ENCODE measurements at places on chromosomes 7 and 10. TPM values are rescaled to one million over a fixed set of nuclear protein-coding genes. Genes with fewer than 3 reads are reported as not detected.

DNA sequence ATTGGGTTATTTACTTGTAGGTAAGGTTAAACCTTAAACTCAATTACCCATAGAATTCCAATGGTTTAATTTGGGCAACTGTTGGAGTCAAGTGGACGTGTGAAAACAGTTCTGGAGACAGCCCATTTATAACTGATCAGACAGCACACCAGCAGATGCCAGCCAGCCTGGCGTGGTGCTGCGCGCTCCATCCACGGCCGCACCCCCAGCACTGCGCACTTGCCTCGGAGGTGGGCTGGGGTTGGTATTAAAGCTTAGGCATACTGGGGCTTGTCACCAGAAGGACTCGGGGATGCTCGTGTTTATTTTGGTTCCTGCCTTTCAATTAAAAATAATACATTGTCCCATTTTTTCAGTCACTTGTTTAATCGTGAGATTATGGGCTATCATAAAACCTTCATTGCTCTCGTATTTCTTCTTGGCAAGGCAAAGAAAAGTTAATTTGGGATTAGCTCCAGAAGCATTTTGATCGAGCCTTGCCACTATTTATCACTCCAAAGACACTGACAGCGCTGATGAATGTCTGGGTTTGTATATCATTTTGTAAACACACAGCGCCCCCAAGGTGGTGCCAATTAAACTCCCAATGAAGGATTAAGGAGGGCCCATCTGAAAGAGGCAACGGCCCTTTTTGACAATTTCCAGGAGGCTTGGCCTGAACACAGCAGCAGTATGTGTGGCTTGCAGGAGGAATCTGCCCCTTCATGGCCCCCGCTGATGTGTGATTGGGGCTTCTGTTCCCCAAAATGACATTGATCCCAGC, 204.5 kb upstream of the CXCL12 start:
- no peak overlapping the region for H3K4me3 ChIP-seq
- DNase-seq, result no peak
- no peak overlapping the region for H3K27ac ChIP-seq
- H3K36me3 ChIP-seq, result no peaks in the 10 kb centered on the region
- H3K4me1 ChIP-seq, result no peaks in the 10 kb centered on the region

- H3K4me1 ChIP-seq, result no peaks in the 10 kb centered on the region
- peaks cover 31% of the 10 kb centered on the region for H3K27me3 ChIP-seq
- no peaks in the 10 kb centered on the region for H3K36me3 ChIP-seq
- no peak for DNase-seq
- H3K27ac ChIP-seq, result no peak overlapping the region
Measured at GRCh38 chr7:26480156-26480555, 188.5 kb downstream of the SNX10 start.

- H3K27me3 ChIP-seq, result no peaks in the 10 kb centered on the region
- no peak overlapping the region for H3K4me3 ChIP-seq
- peaks cover 70% of the 10 kb centered on the region for H3K4me1 ChIP-seq
- peak overlapping the region; percentile 44 for H3K27ac ChIP-seq
- DNase-seq, result no peak
- peaks cover 95% of the 10 kb centered on the region for H3K36me3 ChIP-seq
Measured at GRCh38 chr10:6018422-6018821, 41.1 kb upstream of the IL15RA start.

GRCh38 chr10:85151506-85151905, 823.1 kb downstream of the CCSER2 start:
- no peaks in the 10 kb centered on the region for H3K4me1 ChIP-seq
- H3K27ac ChIP-seq, result no peak overlapping the region
- no peak overlapping the region for H3K4me3 ChIP-seq
- no peak for DNase-seq
- H3K36me3 ChIP-seq, result no peaks in the 10 kb centered on the region

The SLC13A4 gene
- total RNA-seq, result not detected

The NEURL1 gene
- 0.98 TPM for total RNA-seq

The PARD3 gene
- 0.18 TPM for total RNA-seq

The SORCS1 gene
- not detected for total RNA-seq

The SPDYE5 gene
- not detected for total RNA-seq

The TMED4 gene
- 81.8 TPM for total RNA-seq

All from activated CD4-positive, alpha-beta memory T cell treated with anti-CD3 and anti-CD28 coated beads, Interleukin-2, amount 10 ng/mL, durations not matched to agents 7 days and 5 days (primary cell).